Cardiac septum (tissue), 1 donor: ENCODE measurements at places on chromosomes 5 and 9. TPM values are rescaled to one million over a fixed set of nuclear protein-coding genes. Genes with fewer than 3 reads are reported as not detected.

DNA sequence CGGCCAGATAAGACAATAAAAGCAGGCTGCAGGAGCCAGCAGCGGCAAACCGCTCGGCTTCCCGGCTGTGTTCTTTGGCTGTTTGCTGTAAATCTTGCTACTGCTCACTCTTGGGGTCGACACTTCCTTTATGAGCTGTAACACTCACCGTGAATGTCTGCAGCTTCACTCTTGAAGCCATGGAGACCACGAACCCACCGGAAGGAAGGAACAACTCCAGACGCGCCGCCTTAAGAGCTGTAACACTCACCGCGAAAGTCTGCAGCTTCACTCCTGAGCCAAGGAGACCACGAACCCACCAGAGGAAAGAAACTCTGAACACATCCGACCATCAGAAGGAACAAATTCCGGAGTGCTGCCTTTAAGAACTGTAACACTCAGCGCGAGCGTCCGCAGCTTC is 451.7 kb downstream of the AGTPBP1 start:
- DNase-seq: no peak

- no peak for DNase-seq
These were observed 695.5 kb downstream of the SLCO4C1 start for GRCh38 chr5:101600614-101601013.

- no peak for DNase-seq
These were observed 11.0 kb downstream of the STC2 start for GRCh38 chr5:173317091-173317730.

GRCh38 chr5:140986117-140986521 is 19.8 kb downstream of the PCDHAC2 start:
- no peak for DNase-seq

ST6GALNAC4 gene
- total RNA-seq: 48.1 TPM
